ENCODE measurements at places on chromosomes 12 and 14.

GRCh38 chr12:112762753-112763152 is 28.8 kb upstream of the RPH3A start:
- no peak overlapping the region for H3K4me3 ChIP-seq
- no peaks in the 10 kb centered on the region for H3K4me1 ChIP-seq
- DNase-seq, result no peak

DNA sequence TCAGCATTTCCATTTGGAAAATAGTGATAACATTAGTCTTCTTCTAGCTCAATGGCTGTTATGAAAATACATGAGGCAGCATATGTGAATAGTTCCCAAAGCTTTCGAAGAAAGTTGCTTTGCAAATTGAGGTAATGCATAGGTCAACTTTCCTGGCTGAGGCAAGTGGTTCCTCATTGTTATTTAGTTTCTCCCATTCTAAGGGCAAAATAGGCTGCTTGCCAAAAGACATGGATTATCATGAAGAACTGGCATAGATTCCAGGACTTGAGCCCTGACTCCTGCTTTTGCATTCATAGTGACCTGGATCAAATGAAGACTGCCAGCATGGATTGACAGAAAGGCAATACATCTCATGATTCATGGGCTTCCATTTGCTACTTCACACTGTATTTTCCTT is 35.7 kb downstream of the LRFN5 start:
- no peaks in the 10 kb centered on the region for H3K27me3 ChIP-seq
- H3K4me3 ChIP-seq, result no peak overlapping the region
- no peak for DNase-seq
- H3K36me3 ChIP-seq, result no peaks in the 10 kb centered on the region
- H3K27ac ChIP-seq, result no peak overlapping the region
- no peaks in the 10 kb centered on the region for H3K4me1 ChIP-seq

DNA sequence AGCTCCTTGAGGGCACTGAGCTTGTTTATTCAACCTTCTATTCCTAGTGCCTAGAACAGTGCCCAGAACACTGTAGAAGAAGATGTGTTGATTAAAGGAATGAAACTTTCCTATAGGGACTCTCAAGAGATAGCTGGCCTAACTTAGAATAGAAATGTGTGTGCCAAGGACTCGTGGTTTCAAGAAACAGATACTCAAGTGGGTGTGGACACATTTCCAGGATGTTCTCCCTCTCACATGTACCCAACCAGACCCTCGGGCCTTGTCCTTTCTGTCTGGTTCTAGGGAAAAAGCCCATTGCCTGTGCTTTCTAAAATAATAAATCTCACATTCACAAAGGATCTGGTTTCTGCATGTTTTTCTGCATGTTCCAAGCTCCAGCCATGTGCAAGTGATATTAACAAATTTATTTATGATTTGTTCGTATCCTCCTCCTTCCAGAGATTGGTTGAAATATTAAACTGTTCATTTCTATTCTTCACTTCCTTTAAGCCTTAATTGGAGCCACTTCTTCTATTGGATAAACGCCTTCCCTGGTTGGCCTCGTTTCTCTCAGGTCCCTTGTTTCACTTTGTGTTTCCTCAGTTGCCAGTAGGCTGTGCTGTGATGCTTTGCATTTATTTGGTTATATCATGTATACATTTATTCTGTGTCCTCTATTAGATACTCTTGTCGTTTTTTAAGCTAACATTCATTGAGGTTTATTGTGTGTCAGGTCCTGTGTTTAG is 89.8 kb downstream of the CRADD start:
- DNase-seq, result no peak
- H3K36me3 ChIP-seq, result no peaks in the 10 kb centered on the region
- H3K4me3 ChIP-seq, result no peak overlapping the region
- peak overlapping the region; percentile 65 for H3K27ac ChIP-seq

GRCh38 chr12:87848248-87848868 is 180.8 kb downstream of the C12orf50 start:
- H3K27me3 ChIP-seq, result no peaks in the 10 kb centered on the region
- H3K4me3 ChIP-seq, result no peak overlapping the region
- no peak for DNase-seq
- H3K36me3 ChIP-seq, result no peaks in the 10 kb centered on the region
- H3K4me1 ChIP-seq, result no peaks in the 10 kb centered on the region
- no peak overlapping the region for H3K27ac ChIP-seq

DNA sequence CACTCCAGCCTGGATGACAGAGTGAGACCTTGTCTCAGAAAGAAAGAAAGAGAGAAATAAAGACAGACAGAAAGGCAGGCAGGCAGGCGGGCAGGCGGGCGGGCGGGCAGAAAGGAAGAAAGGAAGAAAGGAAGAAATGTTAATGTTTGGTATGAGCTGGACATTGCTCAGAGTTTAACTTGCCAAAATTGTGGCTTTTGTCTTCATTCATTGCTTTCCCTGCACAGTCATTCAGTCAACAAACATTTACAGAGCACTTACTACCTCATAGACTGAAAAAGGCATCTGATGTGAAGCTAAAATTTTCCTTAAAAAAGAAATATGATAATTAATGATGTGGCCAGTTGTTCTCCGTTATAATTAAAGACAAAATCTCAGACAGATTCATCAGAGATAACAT is 247.1 kb downstream of the SPTSSA start:
- H3K36me3 ChIP-seq, result no peaks in the 10 kb centered on the region
- no peak for DNase-seq
- H3K4me1 ChIP-seq, result no peaks in the 10 kb centered on the region
- no peaks in the 10 kb centered on the region for H3K27me3 ChIP-seq
- H3K4me3 ChIP-seq, result no peak overlapping the region
- no peak overlapping the region for H3K27ac ChIP-seq

DNA sequence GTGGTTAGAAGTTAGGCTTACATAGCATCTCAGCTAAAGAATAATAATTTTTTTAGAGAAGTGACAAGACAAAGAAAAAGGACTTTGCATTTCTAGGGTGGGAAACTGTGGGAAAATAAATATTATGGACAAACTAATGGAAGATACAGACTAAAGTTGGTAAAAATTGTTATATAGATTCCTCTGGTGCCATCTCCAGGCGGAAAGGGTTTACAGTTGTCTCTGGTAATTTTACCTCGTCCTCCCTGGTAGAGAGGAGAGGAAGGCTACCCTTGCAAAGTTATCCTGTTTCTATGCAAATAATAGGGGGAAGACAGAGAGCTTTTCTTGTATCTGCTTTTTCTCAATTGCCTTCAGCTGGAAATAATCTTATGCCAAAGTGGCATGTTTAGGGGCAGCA is 5.2 kb downstream of the OR11G2 start:
- H3K27me3 ChIP-seq, result no peaks in the 10 kb centered on the region
- H3K4me1 ChIP-seq, result no peaks in the 10 kb centered on the region
- no peak overlapping the region for H3K4me3 ChIP-seq
- no peak for DNase-seq

GRCh38 chr14:87397499-87397898 is 595.5 kb downstream of the GALC start:
- no peak overlapping the region for H3K4me3 ChIP-seq
- H3K27ac ChIP-seq, result no peak overlapping the region
- no peaks in the 10 kb centered on the region for H3K4me1 ChIP-seq
- no peaks in the 10 kb centered on the region for H3K27me3 ChIP-seq
- no peak for DNase-seq

DNA sequence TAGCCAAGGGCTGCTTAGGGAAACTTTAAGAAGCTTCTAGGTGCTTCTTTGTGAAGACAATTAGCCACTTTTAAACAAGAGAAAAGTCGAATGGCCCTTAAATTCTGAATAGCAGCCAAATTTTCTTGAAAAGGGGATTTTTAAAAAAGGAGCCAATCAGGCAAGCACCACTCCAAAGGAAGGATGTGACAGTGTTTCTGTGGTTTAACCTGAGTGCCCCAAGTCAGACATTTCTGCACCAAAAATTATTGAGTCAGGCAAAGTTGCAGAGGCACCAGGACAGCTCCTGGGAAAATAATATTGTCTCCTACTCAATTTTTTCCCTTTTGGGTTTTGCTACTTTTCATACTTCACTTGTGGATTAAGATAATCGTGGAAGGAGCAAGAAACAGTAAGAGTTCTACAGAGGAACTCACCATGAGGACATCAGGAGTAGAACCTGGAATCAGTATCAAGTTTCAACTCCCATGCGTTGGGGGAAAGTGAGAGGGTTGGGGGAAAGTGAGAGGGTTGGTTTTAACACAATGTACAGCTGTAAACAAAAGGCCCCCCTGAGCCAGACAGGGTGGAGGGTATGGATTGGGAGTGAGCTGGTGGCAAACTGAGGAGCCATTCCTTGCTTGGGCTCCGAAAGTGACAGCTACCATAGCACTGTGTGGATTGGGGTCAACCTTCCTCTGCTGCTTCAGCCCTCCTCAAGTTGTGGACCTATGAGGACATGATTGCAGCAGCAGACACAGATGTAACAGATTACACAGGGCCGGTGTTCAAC is 90.8 kb downstream of the SLC38A1 start:
- no peak overlapping the region for H3K4me3 ChIP-seq
- no peak for DNase-seq
- H3K4me1 ChIP-seq, result no peaks in the 10 kb centered on the region
- H3K27ac ChIP-seq, result no peak overlapping the region

- H3K4me1 ChIP-seq, result no peaks in the 10 kb centered on the region
- no peak overlapping the region for H3K4me3 ChIP-seq
- H3K27ac ChIP-seq, result peak overlapping the region; percentile 94
These were observed 6.7 kb downstream of the IFFO1 start for GRCh38 chr12:6548966-6549683.

DNA sequence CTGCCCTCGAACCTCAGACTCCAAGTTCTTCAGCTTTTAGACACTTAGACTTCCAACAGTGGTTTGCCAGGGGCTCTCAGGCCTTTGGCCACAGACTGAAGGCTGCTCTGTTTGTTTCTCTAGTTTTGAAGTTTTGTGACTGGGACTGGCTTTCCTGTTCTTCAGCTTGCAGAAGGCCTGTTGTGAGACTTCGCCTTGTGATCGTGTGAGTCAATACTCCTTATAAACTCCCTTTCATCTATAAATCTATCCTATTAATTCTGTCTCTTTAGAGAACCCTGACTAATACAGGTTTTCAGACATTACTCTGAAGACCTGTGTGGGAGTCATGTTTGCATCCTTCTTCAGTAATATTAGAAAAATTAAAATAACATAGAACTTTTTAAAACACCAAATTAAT is 289.1 kb downstream of the RMST start:
- H3K36me3 ChIP-seq, result no peaks in the 10 kb centered on the region
- no peak overlapping the region for H3K4me3 ChIP-seq
- H3K27me3 ChIP-seq, result no peaks in the 10 kb centered on the region
- H3K27ac ChIP-seq, result no peak overlapping the region
- H3K4me1 ChIP-seq, result no peaks in the 10 kb centered on the region

DNA sequence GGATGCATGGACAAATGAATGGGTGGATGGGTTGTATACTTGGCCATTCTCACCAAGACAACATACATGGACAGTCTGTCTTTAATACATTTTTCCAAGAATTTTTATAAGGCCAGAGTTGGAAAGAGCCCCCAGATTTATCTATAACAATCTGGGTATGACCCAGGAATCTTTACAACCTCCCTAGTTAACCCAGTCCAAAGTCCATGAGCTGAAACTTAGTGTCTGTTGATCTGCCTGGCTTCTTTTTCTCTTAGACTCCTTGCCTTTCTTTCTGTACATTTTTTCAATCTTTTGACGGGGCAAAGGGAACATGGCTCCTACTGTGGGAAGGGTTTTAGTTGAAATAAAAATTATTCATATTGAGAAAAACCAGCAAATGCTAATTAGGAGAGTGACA is 740 bp downstream of the FGF23 start:
- DNase-seq, result no peak
- no peaks in the 10 kb centered on the region for H3K27me3 ChIP-seq
- no peaks in the 10 kb centered on the region for H3K4me1 ChIP-seq
- no peaks in the 10 kb centered on the region for H3K36me3 ChIP-seq

- no peak overlapping the region for H3K27ac ChIP-seq
- no peaks in the 10 kb centered on the region for H3K4me1 ChIP-seq
- no peak for DNase-seq
- H3K27me3 ChIP-seq, result no peaks in the 10 kb centered on the region
- peaks cover 25% of the 10 kb centered on the region for H3K36me3 ChIP-seq
- no peak overlapping the region for H3K4me3 ChIP-seq
These were observed 209.9 kb downstream of the ITPR2 start for GRCh38 chr12:26623136-26623535.

DNA sequence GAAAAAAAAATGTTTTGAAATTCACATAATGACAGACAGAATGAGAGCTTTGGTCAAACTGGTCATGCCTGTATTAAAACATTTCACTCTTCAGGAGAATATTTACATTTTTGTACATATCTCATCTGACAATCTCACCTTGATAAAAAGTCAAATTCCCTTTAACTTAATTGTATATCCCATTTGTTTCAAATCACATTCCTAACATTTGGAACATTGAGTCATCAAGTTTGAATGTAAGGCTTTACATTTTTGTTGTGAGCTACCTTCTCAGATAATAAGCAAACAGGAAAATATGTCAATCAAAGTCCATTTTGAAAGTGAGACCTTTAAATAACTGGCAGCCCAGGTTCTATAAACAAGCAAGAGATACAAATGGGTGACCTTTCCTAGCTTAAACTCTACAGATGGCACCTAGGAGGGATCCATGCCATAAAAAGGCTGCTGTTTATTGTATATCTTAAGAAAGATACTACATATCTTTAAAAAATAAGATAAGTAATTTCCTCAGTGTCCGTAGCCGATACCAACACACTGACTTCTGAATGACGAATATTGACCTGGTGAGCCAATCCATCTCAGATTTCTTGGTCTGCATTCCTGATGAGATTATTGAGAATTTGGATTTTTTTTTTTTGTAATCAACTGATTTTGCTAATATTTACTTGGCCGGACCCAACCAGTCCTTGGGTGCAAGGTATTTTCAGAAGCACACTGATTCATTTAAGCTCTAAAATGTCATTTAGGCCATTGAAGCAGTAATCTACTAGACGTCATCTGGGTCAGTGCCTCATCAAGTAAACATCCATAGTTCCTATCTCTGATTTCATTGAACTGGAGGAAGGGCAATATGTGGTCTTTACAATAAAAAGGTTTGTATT is 259.6 kb downstream of the BTG1 start:
- H3K27me3 ChIP-seq, result no peaks in the 10 kb centered on the region
- no peak overlapping the region for H3K4me3 ChIP-seq
- no peak overlapping the region for H3K27ac ChIP-seq
- no peaks in the 10 kb centered on the region for H3K4me1 ChIP-seq
- no peak for DNase-seq

- H3K36me3 ChIP-seq, result peaks cover 67% of the 10 kb centered on the region
- no peak for DNase-seq
- no peaks in the 10 kb centered on the region for H3K27me3 ChIP-seq
- no peak overlapping the region for H3K4me3 ChIP-seq
These were observed 23.5 kb downstream of the ADGRD1 start for GRCh38 chr12:130977046-130977742.

DNA sequence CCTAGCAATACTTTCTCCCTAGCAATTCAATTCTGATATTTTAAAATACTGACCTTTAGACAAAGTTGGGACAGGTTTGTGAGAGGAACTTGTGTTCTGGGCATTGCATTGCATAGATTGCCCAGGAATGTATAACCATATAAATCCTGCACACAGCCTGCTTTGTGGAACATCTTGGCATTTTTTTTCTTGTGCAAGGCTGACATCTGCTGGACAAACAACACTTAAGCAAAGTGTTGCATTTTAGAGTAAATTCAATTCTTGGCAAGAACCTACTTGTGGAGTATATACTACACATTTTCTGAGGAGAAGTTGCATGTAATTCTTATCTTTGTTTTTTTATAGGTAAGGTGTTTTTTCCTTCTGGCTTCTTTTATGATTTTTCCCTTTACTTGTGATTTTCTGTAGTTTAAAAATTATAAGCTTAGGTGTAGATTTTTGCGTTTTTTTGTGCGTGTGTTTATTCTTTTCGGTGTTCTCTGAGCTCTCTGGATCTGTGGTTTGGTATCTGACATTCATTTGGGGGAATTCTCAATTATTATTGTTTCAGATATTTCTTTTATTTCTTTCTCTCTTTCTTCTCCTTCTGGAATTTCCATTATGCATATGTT is 26.4 kb downstream of the TESPA1 start:
- DNase-seq, result no peak
- H3K36me3 ChIP-seq, result no peaks in the 10 kb centered on the region
- H3K27ac ChIP-seq, result no peak overlapping the region
- no peak overlapping the region for H3K4me3 ChIP-seq
- no peaks in the 10 kb centered on the region for H3K4me1 ChIP-seq
